GM03348 (cell line): ENCODE measurements at places on chromosomes 12 and 14.

DNA sequence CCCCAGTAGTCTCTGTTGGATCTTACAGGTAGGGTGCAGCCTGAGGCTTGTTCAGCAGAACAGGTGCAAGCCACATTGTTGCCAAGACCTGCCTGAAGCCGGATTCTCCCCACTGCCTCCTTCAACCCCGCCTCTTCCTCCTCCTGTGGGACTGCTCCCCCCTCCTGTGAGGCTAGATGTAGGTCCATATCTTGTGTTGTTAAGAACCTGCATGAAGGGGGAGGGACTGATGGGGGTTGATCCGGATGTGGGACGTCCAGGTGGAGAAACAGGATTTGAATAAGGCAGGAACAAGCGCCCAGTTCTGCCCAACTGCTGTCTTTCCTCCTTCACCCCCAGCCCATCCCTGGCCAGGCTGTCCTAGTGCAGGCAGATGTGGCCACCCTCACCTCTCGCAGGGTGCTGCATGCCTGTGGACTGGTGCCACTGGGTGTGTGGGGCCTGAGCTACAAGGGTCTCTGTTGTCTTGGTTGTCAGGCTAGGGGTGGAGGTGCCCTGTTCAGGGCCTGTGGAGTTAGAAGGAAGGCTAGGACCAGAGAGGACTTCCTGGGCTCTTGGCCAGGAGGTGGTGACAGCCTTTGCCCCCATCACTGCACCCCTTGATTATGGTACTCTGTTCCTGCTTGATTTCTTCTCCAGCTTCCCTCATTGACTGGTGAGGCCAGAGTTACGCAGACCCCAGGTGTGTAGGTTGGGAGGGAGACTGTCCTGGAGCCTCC, 1.4 kb downstream of the NR4A1 start:
- DNase-seq, result no peak

- no peak for DNase-seq
Measured at GRCh38 chr12:56932867-56933266, 1.3 kb downstream of the SDR9C7 start.

- DNase-seq, result no peak
Measured at GRCh38 chr14:103476631-103477030, 46.0 kb downstream of the CKB start.

DNA sequence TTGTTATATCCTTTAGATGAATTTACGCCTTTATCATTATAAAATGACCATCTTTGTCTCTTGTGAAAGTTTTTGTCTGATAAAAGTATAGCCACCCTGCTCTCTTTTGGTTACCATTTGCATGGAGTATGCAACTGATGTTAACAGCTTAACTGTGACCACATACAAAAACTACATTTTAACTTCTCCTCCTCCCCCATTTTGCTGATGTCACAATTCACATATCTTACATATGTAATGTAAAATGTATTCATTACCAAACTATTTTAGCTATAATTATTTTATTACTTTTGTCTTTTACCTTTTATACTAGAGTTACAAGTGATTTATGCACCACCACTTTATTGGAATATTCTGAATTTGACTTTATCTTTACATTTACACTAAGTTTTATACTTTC, 184.5 kb upstream of the NPAS3 start:
- DNase-seq, result no peak

- DNase-seq, result no peak
Measured at GRCh38 chr12:113891739-113892520, 74.2 kb downstream of the RBM19 start.

GRCh38 chr14:81085596-81085995, 130.2 kb downstream of the TSHR start:
- DNase-seq, result no peak

DNA sequence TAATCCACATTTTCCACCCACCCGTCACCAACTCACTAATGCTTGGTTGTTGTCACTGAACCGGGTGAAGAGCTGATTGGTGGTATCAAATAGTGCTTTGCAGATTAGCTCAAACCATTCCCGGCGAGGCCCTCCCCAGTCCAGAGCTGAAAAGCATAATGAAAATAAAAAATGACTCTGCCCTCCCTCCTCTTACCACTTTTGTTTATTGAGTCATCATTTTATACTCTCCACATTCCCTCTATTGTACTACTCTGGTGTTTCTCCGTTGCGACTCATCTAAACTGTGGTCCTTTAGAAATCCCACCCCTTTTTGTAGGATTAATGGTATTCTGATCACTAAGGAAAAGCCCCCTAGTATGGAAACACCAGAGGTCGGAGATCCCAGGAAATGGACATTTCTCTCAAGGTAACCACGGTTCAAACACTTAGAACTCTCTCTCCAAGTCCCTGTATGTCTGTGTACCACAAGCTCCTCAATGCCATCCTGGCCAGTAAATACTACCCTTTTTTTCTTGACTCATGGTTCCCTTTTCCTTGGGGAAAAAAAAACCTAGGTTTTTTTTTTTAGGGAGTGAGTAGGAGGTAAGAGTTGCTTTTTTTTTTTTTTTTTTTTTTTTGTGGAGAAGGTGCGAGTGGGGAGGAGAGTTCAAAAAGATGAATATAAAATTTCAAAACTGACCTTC, 42.0 kb downstream of the AREL1 start:
- DNase-seq, result peak; percentile 30

DNA sequence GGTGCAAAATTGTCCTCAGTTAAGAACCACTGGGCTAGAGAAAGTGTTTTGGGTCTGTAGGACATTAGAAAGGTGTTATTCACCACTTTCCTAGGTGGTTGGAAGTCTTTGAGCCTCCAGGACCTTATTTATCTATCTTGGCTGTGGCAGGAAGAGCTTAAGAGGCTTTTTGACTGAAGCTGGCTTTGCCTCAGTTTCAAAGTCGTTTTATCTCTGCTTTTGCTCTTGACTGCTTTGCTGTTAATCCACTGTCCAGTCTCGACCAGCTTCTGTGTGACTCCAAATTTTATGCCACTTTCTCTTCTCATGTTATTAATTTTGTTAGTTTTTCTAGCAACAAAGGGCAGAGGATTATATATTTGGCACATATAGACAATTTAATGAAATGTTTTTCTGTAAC, 60.3 kb downstream of the PPHLN1 start:
- DNase-seq, result no peak

DNA sequence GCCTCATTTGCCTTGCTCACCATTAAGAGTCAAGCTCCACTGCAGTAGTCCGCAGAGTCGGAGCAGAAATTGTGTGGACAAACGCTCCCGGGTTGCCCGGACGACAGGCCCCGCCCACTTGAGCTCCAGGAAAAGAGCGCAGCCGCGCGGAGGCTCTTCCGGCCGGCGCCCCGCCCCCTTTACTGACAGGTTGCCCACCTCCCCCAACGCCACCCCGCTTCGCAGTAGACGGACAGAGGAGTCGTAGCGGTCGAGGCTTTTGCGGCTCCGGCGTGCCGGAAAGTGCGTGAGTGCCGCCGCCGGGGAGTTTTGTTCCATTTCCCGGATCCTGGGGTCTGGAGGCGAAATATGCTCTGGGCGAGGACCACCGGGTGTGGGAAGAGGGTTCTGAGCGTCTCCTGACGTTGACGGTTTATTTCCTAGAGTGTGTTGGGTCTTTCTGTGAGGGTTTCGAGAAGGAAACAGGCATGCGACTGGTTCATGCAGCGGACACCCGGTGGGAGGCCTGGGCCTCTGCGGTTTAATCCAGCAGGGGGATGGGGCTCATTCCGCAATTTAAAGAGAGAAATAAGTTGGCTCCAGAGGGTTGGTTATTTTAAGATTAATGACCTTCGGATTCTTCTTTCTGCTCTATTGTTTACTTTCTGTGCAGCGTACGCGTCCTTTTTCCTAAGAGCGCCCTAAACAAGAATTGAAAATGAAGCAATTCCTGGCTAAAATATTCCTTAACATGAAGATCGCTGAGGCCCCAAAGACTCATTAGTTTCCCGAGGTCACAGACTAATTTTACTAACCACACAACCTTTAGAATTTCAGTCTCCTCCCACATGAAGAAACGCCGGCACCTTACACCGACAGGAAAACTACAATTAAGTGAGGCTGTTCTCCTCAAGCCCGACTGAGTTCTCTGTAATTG, at the start of the genes DNAI7 and ETFRF1:
DNAI7 (minus strand) TSS at position 105 of the 916 bp plus-strand sequence; CDS start at position 23, 82 bp downstream.
ETFRF1 (plus strand) TSS at position 182 of the 916 bp plus-strand sequence. CDS start 8,720 bp downstream, outside the sequence.
- DNase-seq, result peak; percentile 95

DNA sequence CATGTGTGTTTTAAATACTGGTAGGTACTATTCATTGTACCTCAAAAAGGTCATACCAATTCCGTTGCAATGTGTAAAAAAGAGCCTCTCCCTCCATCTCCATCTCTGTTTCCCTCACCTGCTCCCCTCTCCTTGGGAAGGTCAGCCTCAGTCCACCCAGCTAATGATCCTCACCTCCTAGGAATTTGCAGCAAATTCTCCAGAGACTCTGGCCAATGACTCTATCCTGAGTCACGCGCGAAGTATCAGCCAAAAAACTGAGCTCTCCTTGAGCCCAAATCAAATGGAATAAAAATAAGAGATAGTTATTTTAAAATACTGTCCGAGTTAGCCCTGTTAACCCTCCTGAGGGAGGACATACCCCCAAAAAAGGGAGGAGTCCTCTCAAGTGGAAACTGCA, 148.4 kb downstream of the DPF3 start:
- DNase-seq, result peak; percentile 87

GRCh38 chr14:22487401-22487800, 101.6 kb downstream of the DAD1 start:
- DNase-seq, result no peak

- no peak for DNase-seq
Measured at GRCh38 chr12:45315462-45315861, 99.6 kb downstream of the ANO6 start.

- DNase-seq, result no peak
Measured at GRCh38 chr12:19397534-19397933, 41.8 kb upstream of the AEBP2 start.

DNA sequence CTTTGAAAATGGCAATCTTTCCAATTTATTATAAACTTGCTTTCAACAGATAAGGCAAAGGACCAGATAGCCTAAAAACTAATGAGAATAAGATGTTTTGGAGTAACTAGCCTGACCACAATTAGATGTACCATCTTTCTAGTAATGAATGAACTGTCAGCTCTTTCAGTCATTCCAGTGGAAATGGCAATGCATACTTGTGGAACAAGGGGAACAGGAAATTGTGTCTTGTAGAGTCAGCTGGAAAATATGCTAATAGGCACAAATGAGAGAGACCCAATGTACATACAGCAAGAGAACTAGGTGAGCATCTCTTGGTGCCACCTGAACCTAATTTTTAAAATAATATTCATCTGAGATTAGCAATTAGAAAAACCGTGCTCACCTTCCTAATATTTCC, 76.1 kb upstream of the GPHB5 start:
- no peak for DNase-seq

GRCh38 chr14:92729634-92730358, 18.6 kb downstream of the LGMN start:
- DNase-seq, result peak; percentile 59

- no peak for DNase-seq
Measured at GRCh38 chr14:32202491-32202997, 525 bp downstream of the RNU6-8 start.

DNA sequence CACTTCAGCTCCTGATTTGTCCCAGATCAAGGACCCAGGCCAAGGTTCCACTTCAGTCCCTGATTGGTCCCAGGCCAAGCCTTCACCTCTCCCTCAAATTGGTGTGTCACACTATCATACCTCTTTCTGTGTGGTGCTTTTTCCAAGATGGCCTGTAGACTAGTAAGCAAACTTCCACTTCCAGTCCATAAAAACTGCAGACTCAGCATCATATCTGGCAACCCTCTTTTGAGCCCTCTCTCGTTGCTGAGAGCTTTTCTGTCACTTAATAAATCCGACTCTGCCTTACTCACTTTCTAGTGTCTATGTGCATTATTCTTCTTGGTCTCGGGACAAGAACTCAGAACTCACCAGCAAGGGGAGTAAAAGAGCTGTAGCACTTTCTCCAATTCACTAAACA, 1395.1 kb downstream of the LRFN5 start:
- DNase-seq, result no peak

- DNase-seq, result no peak
Measured at GRCh38 chr12:100967189-100967588, 172.6 kb downstream of the ANO4 start.

- DNase-seq, result no peak
Measured at GRCh38 chr12:121514184-121514742, 66.6 kb downstream of the KDM2B start.

DNA sequence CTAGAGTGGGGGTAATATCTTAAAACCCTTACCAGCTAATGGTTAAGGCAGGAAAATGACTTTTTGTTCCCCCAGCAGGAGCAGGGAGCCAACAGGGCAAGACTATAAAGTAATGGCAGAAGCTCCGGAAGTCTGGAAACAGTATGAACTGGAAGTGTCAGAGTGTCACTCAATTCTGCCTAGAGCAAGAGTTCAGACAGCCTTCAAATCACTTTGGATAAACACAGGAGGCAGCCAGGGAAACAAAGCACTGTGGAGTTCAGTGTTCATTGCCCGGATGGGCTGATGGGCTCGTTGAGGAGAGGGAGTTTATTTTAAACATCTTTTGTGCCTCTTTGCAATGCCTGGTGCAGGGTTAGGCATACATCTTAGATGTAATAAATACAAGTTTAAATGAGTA, 16.5 kb upstream of the DYRK2 start:
- DNase-seq, result no peak
